NCI-H2171 (cell line): ENCODE measurements at places on chromosomes 11 and 22.

DNA sequence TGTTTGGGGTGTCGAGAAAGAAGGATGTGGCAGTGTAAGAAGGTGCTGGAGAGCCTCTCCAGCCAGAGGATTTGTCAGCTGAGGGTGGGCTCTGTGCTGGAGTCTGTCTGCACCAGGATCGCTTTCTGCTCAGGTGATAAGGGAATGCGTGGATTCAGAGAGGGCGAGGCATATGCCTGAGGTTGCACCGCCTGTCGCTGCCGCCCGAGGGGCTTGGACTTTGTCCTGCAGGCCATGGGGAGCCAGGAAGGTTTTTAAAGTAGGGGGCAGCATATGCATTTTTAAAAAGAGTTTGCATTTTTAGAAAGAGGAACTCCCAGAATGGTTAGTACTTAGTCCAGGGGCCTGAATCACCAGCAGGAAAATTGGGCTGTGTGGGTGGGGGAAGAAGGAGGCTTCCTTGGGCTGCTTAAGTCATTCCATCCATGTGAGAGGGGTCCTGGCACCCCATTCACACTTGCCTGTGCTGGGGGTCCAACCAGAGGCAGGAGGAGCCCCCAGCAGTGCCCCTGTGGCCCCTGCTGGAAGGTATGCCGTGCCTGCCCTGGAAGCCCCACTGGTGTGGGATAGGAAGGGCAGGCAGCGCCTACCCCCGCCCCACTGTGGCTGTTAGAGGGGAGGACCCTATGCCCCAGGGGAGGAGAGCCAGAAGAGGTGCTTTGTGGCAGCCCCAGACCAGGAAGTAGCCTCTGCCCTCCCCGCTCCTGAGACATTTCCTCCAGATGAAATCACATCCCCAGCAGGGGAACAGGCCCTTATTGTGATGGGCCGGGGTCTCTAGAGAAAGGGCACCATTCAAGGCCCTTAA, 35.8 kb upstream of the MYRF start:
- DNase-seq: no peak

DNA sequence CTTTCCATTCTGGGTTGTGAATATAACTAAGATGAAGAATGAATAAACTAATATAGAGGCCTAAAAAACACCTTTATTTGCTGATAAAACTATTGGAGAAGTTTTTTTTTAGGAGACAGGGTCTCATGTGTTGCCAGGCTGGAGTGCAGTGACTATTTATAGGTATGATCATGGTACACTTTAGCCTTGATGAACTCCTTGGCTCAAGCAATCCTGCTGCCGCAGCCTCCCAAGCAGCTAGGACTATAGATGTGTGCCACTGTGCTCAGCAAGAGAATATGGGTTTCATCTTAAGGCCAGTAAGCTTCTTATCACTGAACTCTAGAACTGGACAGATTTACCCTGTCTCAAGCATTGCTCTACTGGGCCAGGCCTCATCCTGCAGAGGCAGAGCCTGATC, 26.6 kb downstream of the CCDC90B start:
- no peak for DNase-seq

GRCh38 chr11:132898021-132898420, 634.3 kb downstream of the OPCML start:
- no peak for DNase-seq

DNA sequence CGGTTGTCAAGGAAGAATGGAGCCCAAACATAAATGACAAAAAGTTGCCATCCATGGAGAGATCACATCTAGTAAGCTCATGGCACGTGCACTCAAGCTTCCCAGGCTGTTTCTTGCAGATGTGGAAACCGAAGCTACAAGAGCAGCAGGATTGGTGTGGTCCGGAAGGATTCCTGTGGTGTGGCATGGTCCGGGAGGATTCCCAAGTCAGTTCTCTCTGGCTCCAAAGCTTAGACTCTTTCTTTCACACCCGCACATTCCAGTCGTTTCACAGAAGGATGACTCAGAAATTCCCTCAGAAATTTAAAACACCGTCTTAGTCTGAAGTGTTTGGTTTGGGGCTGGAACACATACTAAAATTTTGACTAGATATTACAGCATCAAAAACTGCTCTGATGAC, 78.0 kb upstream of the DRD2 start:
- no peak for DNase-seq

GRCh38 chr22:27876684-27877083, 42.4 kb downstream of the PITPNB start:
- DNase-seq: peak; percentile 94

- DNase-seq: no peak
Measured at GRCh38 chr11:64322925-64323260, 5.0 kb downstream of the PRDX5 start.

GRCh38 chr11:108137212-108137611, 15.8 kb downstream of the ACAT1 start:
- no peak for DNase-seq

DNA sequence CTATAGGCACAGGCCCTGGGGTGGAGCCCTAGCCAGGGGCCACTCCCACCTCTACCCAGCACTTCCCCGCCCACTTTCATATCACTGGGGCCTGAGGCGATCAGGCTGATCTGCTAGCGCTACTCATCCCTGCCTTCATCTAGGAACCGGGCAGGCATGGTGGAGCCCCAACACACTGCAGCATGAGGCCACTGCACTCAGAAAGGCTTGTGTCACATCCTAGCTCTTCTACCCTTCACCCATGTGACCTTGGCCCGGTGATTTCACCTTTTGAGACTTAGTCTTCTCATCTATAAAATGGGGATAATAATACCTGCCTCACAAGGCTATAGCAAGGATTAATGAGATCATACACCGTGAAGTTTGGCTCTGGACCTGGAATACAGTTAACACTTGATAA, 18.1 kb upstream of the GDPD5 start:
- no peak for DNase-seq

GRCh38 chr11:9821008-9821752, 157.3 kb downstream of the SWAP70 start:
- DNase-seq: no peak

DNA sequence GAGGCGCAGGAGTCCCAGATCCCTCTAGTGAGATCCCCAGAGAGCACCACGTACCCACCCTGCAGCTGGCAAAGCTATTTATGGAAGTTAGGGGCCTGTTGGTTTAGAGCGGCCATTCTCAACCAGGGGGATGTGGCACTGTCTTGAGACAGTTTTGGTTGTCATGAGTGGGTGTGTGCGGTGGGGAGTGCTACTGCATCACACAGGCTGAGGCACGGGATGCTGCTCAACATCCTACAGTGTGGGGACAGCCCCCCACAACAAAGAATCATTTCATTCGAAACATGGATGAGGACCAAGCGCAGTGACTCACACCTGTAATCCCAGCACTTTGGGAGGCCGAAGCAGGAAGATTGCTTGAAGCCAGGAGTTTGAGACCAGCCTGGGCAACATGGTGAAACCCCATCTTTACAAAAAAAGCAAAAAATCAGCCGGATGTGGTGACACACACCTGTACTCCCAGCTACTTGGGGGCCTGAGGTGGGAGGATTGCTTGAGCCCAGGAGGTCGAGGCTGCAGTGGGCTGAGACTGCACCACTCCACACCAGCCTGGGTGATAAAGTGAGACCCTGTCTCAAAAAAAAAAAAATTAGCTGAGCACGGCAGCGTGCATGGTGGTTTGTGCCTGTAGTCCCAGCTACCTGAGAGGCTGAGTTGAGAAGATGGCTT, 28.2 kb downstream of the GGT5 start:
- no peak for DNase-seq

GRCh38 chr11:81421251-81421860, 1312.3 kb downstream of the FAM181B start:
- DNase-seq: no peak

GRCh38 chr11:60985991-60986915, 14.8 kb downstream of the CD6 start:
- DNase-seq: no peak

DNA sequence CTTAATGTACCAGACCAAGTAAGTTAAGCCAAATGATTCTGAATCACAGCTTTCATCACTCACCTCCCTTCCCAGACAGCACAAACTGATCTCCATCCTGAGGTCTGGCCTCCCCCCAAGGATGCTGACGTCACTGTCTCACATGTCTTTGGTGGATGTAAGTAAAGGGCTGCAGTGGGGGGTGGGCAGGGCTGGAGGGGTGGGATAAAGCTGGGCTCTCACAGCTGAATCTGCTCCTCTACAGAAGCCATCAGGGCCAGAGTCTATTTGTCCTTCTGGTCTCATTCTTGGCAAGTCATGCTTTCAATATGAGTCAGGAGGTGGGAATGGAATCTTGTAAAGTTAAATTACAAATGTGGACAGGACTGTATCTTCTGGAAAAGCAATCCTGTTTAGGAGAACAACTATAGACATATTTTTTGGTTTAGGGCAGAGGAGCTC, 32.7 kb downstream of the P4HA3 start:
- DNase-seq: no peak

DNA sequence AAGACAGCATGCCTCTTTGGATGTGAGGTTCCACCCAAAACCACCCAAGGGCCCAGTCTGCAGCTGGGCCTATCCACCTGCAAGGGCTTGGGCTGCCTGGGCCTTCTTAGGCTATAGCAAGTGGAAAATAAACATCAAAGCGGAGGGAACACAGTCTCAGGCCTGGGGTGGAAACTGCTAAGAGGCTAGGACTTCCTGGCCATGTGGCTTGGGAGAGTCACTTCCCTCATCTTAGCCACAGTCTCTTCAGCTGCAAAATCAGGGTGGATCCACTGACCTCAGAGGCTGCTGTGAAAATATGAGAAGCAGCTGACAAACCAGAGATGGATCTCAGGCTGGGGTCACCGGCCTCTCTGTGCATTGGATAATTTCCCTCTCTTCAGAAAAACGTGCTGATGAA, 30.6 kb upstream of the TFIP11 start:
- DNase-seq: no peak

DNA sequence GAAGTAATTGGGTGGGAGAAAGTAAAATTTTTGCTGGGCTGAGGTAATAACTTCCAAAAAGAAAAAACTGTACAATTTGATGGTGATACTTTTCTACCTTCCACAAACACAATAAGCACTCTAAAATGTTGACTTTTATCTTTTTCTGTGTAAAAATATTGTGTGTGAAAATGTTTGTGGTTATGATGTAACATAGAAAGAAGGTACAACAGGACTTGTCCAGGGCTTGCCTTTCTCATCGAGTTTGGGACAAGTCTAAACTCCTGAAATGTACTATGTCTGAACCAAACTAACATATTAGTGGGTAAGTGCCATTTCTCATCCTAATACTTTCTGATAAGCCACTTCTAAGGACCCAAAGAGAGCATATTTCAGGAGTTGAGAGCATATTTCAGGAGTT, 174.2 kb upstream of the PDGFD start:
- DNase-seq: no peak

DNA sequence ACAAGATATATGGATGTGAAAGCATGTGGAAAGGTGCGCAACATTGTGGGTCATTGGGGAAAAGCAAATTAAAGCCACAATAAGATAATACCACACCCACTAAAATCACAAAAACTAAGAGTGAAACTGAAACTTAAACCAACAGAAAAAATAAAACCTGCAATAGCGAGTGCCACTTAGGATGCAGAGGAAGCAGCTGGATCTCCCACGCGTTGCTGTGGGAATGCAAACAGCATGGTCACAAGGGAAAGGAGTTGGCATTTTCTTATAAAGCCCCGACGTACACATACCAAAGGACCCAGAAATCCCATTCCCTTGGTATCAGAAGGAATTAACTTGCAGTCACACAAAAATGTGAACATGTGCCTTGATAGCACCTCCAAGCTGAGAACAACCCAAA, 712.0 kb downstream of the TBC1D22A start:
- no peak for DNase-seq

DNA sequence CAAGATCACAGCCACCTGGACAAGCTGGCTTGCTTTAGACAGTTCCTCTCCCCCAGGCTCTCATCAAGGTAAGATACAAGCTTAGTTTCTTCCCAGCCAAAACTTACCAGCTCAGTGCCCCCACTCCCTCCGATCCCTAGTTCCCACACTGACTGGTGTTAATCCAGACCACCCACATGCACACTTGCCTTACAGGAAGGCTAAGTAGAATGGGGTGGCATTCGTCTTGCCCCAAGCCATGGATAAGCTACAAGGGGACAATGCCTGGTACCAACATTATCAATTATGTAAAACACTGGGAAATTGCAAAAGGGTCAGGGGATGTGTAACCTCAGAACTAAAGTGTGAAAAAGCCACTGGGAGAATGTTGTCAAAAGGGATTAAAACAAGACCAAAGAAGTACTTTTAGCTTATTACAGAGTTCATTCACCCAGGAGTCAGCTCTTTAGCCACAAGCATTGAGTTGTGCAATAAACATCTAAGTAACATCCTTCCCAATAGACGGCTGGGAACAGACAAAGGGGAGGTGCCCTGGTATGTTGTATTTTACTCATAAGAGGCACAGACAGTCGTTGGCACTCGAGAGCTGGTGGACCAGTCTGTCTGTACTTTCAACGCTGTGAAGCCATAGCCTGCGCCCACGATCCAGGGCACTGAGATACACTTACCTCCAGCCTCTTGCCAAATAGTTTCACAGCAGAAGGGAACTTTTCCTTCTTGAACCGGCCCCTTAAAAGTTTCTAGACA, 1.1 kb downstream of the DHCR7 start:
- DNase-seq: no peak

DNA sequence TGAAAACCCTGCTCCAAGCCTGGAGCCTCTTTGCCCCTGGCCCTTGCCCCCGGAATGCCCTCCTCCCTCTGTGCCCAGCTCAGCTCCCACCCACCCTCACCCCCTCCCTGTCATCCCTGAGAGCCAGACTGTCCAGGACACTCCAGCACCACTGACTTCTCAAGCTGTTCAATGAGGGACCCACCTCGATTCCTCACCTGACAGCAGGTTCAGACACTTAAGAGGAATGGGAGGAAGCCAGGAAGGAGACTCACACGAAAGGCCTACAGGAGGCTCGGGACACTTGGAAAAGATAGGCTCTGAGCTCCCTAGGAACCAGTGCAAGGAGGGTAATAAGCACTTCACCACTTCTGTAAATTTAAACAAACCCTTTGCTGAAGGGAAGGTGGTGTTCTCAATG, 35.8 kb downstream of the IGLL5 start:
- DNase-seq: no peak

GRCh38 chr11:1118755-1119603, 38.8 kb upstream of the MUC5AC start:
- no peak for DNase-seq

GRCh38 chr11:61152816-61153592, 8.2 kb downstream of the VPS37C start:
- DNase-seq: no peak

DNA sequence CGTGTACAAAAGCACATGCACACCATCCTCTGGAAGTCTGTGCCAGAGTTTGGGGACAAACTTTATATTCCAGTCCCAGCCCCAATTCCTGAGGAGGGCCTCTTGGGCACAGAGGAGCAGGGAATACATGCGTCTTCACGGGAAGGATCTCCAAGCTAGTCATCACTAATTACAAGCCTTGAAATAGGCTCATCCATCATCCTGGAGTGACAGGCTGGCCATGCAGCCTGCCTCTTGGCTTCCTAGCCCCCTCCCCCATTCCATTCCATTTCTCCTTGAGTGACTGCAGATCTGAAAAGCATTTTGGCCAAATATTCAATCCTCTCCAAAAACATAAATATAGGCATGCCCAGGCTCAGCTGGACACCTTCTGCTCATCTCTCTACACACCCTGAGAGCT, 24.8 kb downstream of the SERPING1 start:
- DNase-seq: no peak
